ENCODE measurements at places on chromosomes 3 and 15. TPM values are rescaled to one million over a fixed set of nuclear protein-coding genes. Genes with fewer than 3 reads are reported as not detected.

Gene IGSF10
- 0.49 TPM for total RNA-seq

Gene OSTN
- not detected for total RNA-seq

Gene COL8A1
- total RNA-seq = not detected

Gene GLCE
- 21.8 TPM for total RNA-seq

Gene CLEC3B
- total RNA-seq = not detected

Gene ACY1
- 24.1 TPM for total RNA-seq

Gene CYP11A1
- not detected for total RNA-seq

Gene PLA2G4D
- total RNA-seq = not detected

Gene GOLGA8K
- 0.71 TPM for total RNA-seq

Gene ZBTB47
- total RNA-seq = 6.3 TPM

Gene PEX11A
- total RNA-seq = 7.3 TPM

Gene SPTSSB
- total RNA-seq = not detected

Gene EPHB3
- 0.23 TPM for total RNA-seq

Gene BCL2A1
- total RNA-seq = 18.7 TPM

Gene STX19
- not detected for total RNA-seq

Gene SLC28A1
- not detected for total RNA-seq

Gene ZBED2
- total RNA-seq = 0.13 TPM

Gene ANKRD34C
- not detected for total RNA-seq

Gene SGO1
- total RNA-seq = 15.9 TPM

Gene SPINK8
- total RNA-seq = not detected

Gene STAC
- total RNA-seq = 2.4 TPM

Gene LSAMP
- not detected for total RNA-seq

Gene FAM162A
- 33.7 TPM for total RNA-seq

Gene KY
- 0.11 TPM for total RNA-seq

Gene MAP1A
- total RNA-seq = 0.96 TPM

Gene MCTP2
- not detected for total RNA-seq

Gene MAP6D1
- total RNA-seq = 5.7 TPM

Gene ISG20
- 33.2 TPM for total RNA-seq

Gene FAM3D
- not detected for total RNA-seq

Measured in A549 treated with RU486 at 1 μM for 4 hours (cell line).